ENCODE measurements at places on chromosomes 2 and 18.

GRCh38 chr2:160940699-160941098 lies 219.5 kb upstream of the TANK start:
- no peak for DNase-seq

- no peak for DNase-seq
Observed at GRCh38 chr18:78433562-78433961, 546.1 kb upstream of the SALL3 start.

DNA sequence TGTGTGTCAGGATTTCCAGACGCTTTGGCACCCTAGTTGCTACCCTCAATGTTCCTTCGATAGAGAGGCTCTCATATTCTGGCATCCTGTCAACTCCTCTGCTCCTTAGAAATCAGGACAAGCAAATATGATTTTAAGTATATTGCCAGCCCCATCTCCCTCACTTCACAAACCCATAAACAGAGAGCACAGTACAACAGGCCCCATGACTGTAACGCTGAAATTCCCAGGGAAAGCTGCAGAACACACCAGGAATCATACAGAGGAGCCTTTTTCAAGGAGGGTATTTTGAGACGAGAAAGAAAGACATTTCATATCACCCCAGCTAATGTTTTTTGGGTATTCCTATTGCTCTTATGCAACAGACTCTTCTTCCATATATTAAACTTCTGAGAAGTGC lies 162.9 kb downstream of the NAPG start:
- DNase-seq: no peak

GRCh38 chr2:241514986-241515737 lies 6.8 kb upstream of the STK25 start:
- DNase-seq: no peak

- DNase-seq: no peak
Observed at GRCh38 chr18:59990121-59990823, 90.5 kb downstream of the PMAIP1 start.

DNA sequence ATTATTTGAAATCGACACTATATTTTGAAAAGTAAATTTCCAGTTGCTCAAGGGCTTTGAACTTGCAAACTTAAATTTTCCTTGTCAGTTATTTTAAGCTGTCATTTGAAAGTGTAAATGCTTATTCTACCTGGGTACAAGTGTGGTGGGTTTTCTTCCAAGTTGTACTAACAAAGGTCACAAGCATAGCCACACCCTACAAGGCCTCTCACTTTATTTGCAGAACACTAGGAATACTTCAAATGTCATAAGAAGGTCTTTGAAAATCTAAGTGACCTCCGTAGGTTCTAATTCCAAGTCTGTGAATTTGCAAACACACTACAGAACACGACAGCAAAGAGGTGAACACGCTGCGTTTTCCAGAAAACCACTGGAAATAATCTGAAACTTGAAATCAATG lies 9.3 kb upstream of the RMDN2 start:
- no peak for DNase-seq

DNA sequence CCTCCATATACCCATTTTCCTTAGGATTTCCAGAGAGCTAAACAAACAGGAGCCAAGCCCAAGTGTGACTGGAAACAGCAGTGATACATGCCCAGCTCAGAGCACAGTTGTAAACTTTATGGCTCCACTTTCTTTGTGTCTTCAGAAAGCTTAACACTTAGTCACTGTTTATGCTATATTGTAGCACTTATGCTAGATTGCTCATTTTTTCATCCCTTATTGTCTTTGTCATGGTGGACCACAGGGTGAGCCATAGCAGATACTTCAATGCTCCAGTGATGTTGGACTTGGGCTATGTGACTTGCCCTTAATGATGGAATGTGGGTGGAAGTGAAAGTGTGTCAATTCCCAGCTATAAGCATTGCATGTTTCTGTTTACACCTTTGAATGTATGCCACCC lies 401.6 kb downstream of the METTL4 start:
- DNase-seq: no peak

DNA sequence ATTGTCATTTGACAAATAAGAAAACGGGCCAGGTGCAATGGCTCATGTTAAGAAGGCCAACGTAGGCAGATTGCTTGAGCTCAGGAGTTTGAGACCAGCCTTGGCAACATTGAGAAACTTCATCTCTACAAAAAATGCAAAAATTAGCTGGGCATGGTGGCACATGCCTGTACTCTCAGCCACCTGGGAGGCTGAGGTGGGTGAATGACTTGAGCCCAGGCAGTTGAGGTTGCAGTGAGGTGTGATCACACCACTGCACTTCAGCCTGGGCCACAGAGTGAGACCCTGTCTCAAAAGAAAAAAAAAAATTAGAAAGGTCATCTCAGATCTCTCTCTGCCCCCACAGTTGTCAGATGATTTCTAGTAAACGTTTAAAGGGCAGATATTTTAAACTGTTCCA lies 4.4 kb downstream of the SESTD1 start:
- DNase-seq: no peak

- no peak for DNase-seq
Observed at GRCh38 chr2:241157841-241158545, 7.7 kb downstream of the PPP1R7 start.

DNA sequence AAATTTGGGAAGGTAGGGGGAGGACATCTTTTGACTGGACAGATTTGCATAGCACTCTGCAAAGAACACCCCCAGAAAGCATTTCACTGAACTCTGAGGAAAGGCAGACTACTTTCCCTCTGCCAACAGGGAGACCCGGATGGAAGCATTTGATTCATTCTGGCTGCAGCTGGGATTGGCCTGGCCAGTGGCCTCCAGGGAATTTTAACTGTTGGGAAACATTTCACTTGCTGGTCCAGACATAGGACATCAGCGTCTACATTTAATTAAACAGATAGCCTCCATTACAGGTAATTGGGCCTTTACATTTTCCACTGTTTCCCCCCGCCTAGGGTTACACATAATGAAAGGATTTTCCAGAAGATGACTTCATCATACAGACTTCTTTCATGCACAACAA lies 92.8 kb downstream of the MARCHF4 start:
- no peak for DNase-seq

- no peak for DNase-seq
Observed at GRCh38 chr2:73043929-73044832, 27.3 kb downstream of the SFXN5 start.
